ENCODE measurements at places on chromosomes 7 and 10.
A peak's percentile ranks its signal among the peaks of the same experiment; 100 is the strongest.

- no peak for DNase-seq
These were observed 1.8 kb downstream of the GNAI1 start for GRCh38 chr7:80136261-80137055.

- DNase-seq, result no peak
These were observed 820.5 kb downstream of the GATA3 start for GRCh38 chr10:8874972-8875371.

- DNase-seq, result peak; percentile 27
These were observed 85.8 kb downstream of the GSAP start for GRCh38 chr7:77330169-77330882.

DNA sequence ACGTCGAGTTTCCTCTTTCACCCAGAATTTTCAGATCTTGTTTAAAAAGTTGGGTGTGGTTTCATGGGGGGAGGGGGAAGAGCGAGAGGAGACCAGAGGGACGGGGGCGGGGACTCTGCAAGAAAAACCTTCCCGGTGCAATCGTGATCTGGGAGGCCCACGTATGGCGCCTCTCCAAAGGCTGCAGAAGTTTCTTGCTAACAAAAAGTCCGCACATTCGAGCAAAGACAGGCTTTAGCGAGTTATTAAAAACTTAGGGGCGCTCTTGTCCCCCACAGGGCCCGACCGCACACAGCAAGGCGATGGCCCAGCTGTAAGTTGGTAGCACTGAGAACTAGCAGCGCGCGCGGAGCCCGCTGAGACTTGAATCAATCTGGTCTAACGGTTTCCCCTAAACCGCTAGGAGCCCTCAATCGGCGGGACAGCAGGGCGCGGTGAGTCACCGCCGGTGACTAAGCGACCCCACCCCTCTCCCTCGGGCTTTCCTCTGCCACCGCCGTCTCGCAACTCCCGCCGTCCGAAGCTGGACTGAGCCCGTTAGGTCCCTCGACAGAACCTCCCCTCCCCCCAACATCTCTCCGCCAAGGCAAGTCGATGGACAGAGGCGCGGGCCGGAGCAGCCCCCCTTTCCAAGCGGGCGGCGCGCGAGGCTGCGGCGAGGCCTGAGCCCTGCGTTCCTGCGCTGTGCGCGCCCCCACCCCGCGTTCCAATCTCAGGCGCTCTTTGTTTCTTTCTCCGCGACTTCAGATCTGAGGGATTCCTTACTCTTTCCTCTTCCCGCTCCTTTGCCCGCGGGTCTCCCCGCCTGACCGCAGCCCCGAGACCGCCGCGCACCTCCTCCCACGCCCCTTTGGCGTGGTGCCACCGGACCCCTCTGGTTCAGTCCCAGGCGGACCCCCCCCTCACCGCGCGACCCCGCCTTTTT, at the start of gene VIM:
VIM (plus strand) TSS at position 151 of the 925 bp plus-strand sequence. CDS start 1,182 bp downstream, outside the sequence.
- peak; percentile 80 for DNase-seq

- DNase-seq, result no peak
These were observed 69.9 kb downstream of the PPP1R3C start for GRCh38 chr10:91562839-91563581.

DNA sequence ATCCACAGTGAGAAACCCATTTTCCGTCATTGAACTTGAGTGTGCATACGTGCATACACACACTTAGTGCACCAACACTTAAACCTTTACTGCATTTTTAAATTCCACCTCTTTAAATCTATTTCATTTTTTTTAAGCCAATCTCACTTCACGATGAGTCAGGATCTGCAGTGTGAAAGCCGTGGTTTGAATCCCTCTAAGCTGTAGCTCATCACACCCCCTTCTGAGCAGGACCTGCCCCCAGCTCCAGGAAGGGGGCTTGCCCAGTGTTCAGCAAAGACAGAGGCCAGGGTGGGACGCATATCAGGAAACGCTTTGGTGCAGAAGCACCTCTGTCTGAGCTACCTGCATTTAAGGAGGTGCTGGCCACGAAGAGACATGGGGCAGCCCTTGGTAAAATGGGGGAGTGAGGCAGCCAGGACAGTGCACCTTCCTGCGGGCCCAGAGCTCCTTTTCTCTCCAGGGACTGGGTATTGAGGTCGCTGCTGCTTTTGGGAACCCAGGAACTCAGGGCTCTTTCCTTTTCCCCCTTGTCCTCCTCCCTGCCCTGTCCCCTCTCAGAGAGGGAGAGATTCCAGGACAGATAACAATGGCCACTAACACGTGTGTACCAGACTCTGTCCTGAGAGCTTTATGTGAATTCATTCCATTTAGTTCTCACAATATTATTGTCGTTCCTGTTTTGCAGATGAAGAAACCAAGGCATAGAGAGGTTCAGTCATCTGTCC, 21.7 kb downstream of the ZNF316 start:
- DNase-seq, result no peak

All from stimulated activated CD4-positive, alpha-beta T cell treated with anti-CD3 and anti-CD28 coated beads, Interleukin-12 subunit alpha, Interleukin-12 subunit beta, amount 100 ng/mL, for 48 hours (primary cell).